ENCODE measurements at places on chromosomes 4 and X.

DNA sequence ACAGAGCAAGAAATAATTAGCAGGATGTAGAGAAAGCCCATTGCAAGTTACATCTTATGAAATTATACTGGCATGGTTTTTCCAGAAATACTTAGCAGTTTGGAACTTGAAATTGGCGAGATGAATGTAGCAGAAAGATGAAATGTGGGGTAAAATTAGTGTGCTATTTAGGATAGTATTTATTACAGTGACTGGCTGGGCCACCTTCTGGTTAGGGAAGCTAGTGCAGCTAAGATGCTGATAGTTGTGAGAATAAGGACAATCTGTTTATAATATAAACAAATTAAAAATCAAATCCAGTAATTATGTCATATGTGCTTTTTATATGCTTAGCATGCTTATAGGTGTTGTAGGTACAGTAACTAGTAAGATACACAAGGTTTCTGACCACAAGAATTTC is 74.8 kb downstream of the IL15 start:
- no peak for DNase-seq

DNA sequence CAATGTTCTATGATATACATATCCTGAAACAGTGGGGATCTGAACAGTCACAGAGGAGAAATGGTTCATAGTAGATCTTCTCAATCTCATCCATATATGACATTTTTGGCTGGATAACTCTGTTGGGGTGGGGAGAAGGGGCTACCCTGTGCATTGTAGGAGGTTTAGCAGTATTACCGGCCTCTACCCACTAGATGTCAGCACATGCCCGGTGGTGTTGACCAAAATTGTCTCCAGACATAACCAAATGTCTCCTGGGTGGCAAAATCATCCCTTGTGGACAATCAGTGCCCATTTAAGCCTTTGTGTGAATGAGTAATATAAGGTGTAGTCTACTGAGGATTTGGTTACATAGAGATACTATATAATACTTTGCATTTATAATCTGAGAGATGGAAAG is 89.9 kb downstream of the PLS3 start:
- peak; percentile 45 for DNase-seq

DNA sequence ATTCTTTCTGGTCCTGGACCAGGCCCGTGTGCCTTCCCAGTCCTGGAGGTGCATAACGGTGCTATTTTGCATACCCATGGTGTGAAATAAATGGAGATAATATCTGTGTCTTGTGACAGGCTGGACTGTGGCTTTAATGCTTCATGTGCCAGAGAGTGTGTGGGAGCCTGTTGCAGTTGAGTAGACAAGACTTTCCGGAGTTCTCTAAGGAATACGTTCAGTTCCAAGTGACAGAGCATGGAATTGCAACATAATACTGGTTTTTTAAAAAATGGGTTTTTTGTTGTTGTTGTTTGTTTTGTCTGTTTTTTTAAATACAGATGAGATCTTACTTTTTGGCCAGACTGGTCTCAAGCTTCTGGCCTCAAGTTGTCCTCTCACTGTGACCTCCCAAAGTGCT is 74.0 kb downstream of the HPRT1 start:
- no peak for DNase-seq

- no peak for DNase-seq
Observed at GRCh38 chrX:145673841-145674240, 143.8 kb upstream of the SLITRK2 start.

DNA sequence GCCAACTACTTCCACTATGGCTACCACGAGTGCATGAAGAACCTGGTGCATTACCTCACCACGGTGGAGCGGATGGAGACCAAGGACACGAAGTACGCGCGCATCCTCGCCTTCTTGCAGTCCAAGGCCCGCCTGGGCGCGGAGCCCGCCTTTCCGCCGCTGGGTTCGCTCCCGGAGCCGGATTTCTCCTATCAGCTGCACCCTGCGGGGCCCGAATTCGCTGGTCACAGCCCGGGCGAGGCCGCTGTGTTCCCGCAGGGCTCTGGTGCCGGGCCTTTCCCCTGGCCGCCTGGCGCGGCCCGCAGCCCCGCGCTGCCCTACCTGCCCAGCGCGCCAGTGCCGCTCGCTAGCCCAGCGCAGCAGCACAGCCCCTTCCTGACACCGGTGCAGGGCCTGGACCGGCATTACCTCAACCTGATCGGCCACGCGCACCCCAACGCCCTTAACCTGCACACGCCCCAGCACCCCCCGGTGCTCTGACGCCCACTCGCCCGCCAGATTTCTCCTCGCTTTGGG is 2.1 kb downstream of the HELT start:
- no peak for DNase-seq

DNA sequence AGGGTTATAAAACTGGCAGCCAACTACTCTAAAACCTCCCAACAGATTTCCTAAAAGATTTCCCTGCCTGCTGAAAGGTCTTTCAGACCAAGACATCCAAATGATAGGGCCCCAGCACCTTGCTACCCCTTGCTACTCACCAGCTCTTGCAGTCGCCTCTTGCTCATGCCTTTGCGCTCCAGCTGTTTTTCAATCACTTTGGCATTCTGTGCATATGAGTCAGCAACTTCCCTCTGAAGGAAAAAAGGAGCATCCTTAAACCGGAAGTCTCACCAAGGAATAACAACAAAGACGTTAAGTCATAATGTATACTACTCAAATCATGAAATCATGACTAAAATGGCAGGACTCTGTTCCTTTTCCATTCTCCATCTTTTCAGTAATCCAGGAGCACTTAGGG is 24.0 kb downstream of the STEEP1 start:
- no peak for DNase-seq

GRCh38 chr4:121155893-121156292 is 8.2 kb downstream of the TNIP3 start:
- no peak for DNase-seq

GRCh38 chr4:129804461-129804981 is 708.6 kb downstream of the C4orf33 start:
- DNase-seq = peak; percentile 18

GRCh38 chr4:152877868-152878267 is 58.3 kb upstream of the FHDC1 start:
- no peak for DNase-seq

DNA sequence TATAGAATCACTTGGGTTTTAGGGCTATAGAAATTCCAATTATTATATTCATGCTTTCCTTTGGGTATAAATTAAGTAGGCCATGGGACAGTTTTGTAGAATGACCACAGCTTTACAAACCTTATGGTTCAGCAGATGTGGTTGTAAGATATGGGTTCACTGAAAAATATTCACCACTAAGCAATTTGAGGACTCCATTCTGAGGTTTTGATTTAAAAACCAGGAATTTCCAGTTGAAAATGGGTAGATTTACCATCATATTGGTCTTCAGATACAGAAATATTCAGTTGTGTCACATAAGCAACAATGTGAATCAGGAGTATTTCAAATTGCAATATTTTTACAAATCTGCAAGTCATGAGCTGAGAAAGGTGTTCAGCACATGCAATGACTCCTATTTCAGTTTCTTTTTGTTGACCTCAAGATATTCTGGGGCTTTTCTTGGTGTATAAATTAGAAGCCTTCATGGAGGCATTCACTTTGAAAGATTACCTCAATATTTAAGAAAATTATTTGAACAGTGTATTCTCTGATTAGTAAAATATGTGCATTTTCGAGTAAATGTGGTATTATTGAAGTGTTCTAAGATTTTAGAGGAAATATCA is 218.4 kb upstream of the HCCS start:
- DNase-seq = no peak
